ENCODE measurements at places on chromosomes 2 and 18.
A peak's percentile ranks its signal among the peaks of the same experiment; 100 is the strongest.

GRCh38 chr2:220011859-220012258 lies 384.4 kb downstream of the SLC4A3 start:
- DNase-seq, result no peak

DNA sequence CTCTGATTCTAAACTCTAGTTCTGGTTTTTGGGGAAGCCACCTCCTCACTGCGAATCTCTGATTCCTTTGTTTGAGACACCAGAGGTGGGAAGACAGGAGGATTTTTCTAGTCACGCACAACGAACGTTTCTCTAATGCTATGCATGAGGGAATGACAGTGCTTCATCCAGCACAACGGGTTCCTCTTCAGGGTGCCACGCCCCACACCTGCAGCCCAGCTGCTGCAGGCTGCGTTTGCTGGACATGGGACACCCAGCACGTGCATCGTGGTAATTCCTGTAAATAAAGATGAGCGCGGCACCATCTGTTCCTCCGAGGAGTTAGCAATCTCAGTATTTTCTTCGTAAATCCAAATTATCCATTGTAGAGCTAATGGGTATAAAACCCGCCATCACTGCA lies 37.5 kb upstream of the TPO start:
- DNase-seq, result no peak

GRCh38 chr2:186349508-186349907 lies 136.6 kb upstream of the ZC3H15 start:
- DNase-seq, result peak; percentile 85

GRCh38 chr2:218898109-218898878 lies 17.6 kb downstream of the WNT10A start:
- DNase-seq, result peak; percentile 43

GRCh38 chr18:10850840-10851239 lies 298.5 kb downstream of the PIEZO2 start:
- DNase-seq, result peak; percentile 12

- peak; percentile 11 for DNase-seq
Observed at GRCh38 chr2:26459991-26460612, 17.8 kb downstream of the OTOF start.

GRCh38 chr2:139480161-139480650 lies 700.0 kb upstream of the NXPH2 start:
- DNase-seq, result no peak

DNA sequence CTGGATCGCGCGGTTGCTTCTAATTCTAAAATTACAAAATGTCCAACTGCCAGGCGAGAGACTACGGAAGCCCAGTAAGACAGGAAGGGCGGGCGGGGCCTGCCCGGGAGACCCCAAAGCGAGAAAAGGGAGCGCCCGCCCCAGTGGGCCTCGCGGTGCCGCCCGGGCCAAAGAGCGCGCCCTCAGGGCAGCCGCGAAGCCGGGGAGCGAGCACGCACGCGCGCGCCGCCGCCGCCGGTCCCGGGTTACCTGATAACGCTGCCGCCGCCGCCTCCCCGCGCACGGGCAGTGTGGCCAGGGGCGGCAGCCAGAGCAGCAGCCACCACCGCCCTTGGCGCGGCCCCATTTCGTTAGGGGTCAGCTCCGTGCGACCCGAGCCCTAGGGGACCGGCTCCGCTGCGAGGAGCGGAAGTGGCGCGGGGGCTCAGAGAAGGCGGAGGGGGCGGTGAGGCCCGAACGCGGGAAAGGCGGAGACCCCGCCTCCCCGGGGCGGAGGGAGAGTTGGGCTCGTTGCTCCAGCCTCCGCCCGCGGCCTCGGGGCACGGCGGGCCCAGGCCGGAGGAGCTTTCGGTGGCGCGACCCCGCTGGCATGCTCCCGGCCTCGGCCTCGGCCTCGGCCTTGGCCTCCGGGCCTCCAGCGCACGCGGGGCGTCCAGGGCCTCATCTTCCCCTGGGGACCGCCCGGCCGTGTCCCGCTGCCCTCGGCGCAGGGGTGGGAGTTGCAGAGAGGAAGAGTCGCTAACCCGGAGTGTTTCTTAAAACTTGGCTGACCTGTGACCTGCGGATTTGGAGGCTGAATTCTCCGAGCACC lies at the start of gene NEMP2:
Gene NEMP2 (minus strand): TSS at position 413 of the 811 bp plus-strand sequence. CDS start 67 bp downstream, at position 346.
- peak; percentile 80 for DNase-seq

DNA sequence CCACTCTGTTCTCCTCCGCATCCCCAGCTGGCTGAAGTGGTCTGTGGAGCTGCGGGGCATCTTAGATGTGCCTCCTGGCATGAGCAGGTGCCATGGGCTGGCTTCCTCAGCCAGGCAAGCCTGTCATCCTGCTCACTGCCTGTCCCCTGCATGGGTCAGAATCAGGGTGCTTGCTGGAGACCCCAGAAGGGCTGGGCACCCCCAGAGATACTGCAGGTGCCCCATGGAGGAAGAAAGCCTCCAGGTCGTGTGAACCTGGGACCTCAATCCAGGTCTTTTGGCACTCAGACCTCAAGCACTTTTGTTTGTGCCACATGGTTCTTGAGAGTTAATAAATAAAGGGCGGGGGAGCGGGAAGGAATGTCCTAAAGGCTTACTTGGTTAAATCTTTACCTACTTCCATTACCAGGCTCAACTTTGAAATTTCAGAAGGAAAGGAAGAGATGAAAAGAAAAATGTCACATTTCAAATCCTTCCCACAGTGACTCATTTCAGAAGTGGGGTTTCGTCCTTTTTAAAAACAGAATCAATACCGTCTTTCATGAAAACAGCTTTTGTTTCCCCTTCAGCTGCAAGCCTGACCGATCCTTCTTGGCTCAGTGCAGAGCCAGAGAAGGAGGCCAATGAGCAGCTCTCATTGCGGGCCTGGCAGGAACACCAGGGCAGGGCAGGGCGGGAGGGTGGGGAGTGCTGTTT lies 69.9 kb downstream of the RHOB start:
- no peak for DNase-seq

DNA sequence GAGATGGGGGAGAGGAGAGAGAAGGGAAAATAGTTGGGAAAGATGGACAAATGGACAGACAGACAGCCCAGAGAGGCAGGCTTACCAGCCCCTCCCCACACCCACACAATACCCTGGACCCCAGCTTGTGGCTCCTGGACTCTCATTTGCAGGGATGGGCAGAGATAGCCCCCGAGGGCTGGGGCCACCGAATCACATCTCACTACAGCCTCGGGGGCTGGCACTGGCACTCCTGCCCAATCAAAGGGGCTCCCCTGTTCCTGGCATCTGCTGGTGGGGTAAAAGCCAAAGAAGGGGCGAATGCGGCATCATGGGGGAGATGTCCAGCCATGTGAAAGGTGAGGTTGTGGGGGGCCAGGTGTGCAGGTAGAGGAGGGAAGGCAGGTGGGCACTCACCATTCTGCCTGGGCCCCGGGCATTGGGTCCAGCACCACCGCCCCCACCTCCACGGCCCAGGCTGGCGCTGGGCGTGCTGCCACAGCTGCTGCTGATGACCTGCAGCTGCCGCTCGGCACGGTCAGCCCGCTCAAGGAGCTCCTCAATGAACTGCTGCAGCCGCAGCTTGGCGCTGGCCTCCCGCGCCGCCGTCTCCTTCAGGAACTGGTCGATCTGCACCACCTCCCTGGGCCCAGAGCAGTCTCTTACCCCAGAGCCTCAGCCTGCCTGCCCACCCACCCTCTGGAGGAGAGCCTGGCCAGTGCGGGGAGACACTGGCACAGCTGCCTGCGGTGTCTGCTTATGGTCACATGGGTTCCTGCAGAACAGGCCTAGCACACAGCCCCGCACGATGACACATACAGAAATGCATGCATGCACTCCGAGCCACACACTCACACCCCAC lies 18.0 kb downstream of the FBXO41 start:
- DNase-seq, result no peak

DNA sequence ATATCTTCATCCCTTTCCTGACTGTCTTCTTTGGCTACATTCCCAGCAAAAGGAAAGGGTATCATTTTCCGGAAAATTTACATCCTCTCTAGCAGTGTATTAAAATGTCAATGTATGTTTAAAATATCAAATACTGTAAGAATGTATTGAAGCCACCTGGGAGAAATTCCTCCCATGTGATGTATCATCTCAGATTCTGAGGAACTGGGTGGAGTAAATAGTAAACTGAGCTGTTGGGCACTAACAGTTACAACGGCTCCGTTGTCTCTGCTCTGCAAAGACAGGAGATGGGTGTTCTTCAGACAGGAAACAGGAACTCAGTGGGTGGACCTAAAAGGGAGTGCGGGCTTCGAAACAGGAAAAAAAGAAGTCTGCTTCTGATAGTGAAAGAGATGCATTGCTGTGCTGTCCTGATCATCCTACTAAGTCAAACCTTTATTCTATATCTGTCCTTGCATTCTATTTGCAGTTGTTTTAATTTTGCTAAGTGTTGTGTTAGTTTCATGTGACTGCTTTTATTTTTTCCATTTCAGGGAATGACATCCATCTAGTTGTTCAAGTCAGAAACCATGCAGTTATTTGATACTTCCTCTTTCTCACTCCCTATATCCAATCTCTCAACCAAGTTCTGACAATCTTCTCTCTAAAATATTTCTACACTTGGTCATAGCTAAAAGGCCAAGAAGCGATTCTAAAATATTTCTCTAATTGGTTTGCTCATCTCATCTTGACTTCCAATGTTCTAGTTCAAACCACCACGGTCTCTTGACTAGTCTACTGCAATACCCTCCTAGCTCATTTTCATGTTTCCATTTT lies 19.4 kb downstream of the DOK1 start:
- DNase-seq, result peak; percentile 65

DNA sequence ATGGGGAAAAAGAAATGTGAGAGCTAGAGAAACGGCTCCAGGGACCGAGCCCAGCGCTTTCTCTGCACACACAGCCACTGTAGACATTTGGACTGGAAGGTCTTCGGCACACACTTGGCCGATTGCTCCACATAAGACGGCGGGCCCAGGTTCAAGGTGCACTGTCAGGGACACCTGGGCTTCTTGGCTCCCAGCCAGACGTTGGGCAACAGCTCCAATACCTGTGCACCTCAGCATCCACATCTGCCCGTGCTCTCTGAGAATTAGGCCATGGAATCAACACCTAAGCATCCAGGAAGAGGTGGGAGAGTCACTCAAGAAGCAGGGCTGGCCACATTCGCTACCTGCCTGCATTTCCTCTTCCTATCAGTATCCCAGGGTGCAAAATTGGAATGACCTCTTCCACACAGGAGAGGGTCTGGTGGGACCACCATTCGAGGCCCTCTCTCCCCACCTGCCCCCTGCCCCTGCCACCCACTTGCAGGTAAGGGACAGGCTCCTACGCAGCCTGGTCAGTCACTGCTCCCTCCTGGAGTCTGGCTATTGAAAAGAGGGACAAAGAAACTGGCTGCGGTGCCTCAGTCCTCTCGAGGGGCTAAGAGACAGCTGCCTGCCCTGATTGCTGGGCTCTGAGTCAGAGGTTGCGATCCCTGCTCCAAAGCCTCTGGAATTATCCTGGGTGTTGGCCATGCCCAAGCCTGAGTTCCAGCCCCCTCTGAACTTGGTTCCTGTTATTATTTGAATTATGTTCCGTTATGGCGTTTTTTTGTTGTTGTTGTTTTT lies 40.1 kb upstream of the TAF1B start:
- no peak for DNase-seq

GRCh38 chr2:46142546-46143428 lies 154.4 kb upstream of the EPAS1 start:
- DNase-seq, result no peak

GRCh38 chr2:230312638-230313037 lies 14.4 kb upstream of the SP140L start:
- no peak for DNase-seq

DNA sequence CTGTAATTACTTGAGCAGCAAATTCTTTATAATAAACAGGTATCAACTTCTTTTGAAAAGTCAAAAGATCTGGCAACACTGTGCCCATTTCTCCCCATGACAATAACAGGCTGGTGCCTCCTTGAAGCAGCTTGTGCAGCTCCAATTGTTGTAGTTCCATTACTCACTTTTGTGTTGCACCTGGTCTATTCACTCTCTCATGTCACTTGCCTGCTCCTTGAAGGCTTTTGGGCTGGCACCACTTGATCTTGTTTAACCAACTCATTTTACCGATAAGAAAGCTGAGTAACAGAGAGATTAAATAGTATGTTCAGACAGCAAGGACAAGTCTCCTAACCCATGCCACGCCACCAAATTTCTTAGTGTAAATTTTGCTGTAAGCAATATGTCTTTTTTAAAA lies 314.5 kb downstream of the OSR1 start:
- DNase-seq, result no peak

DNA sequence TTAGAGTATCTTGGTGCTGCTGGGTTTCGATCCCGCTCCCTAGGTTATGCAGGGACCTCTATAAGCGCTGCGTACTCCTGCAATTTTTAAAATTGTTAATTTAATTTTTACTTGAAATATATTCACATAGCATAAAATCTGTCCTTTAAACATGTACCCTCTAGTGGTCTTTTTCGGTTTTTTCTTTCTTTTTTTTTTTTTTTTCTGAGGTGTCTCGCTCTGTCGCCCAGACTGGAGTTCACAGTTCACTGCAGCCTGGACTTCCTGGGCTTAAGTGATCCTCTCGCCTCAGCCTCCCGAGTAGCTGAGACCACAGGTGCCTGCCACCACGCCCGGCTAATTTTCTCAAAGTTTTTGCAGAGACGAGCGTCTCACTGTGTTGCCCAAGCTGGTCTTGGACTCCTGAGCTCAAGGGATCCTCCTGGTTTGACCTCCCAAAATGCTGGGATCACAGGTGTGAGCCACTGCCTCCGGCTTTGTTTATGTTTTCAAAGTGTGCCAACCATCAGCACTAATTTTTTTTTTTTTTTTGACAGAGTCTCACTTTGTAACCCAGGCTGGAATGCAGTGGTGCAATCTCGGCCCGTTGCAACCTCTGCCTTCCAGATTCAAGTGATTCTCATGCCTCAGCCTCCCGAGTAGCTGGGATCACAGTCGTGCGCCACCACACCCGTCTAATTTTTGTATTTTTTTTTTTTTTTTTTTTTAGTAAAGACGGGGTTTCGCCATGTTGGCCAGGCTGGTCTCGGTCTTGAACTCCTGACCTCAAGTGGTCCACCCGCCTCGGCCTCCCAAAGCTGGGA lies 585 bp upstream of the MOB1A start:
- DNase-seq, result no peak

DNA sequence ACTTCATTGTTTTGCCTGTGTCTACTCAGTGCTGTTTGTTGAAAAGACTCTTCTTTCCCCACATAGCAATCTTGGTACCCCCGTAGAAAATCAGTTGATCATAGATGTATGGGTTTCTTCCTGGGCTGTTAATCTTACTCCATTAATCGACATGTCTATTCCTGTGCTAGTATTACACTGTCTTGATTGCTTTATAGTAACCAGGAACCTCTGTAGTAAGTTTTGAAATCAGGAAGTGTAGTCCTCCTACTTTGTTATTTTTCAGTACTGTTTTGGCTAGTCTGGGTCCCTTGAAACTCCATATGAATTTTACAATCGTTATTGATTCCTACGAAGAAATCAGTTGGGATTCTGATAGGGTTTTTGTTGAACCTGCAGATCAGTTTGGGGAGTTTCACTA lies 78.8 kb upstream of the FAM136A start:
- DNase-seq, result no peak
